ENCODE measurements at places on chromosomes 3 and 15.
A peak's percentile ranks its signal among the peaks of the same experiment; 100 is the strongest.

DNA sequence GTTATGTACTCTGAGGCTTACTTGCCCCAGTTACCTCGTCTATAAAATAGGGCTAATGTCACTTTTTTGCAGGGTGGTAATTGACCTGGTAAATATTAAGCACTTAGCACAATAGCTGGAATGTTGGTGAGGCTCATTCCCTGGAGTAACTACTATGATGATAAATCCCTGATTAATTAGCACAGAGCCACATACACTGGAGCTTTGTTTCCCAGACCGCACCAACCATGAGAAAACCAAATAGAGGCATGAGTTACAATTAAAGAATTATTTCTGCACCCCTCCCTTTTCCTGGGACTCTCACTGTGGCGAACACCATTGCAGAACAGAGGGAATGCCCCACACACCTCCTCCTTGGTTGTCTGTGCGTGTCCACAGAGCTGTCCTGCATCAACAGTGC lies 76.6 kb upstream of the CPOX start:
- DNase-seq: no peak

DNA sequence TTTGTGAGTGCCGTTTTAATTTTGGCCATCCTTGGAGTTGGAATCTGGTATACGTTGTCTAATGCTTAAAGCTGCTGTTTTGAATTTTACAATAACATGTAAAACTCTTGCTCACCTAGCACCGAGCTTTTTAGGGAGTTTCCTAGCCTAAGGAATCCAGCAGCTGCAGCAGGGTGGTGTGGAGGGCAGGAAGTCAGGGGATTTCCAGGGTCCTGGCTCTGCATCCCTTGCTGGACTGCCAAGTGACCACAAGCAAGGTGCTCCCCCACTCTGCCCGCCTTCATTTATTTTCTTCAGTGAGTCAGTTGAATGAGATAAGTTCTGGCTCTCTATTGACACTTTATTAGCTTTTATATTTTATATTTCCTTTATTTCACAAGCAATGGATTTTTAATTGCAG lies 113.7 kb downstream of the ATG7 start:
- DNase-seq: no peak

- DNase-seq: no peak
These were observed 46.1 kb downstream of the AAGAB start for GRCh38 chr15:67208396-67208795.

GRCh38 chr3:14913926-14914778 lies 33.2 kb upstream of the NR2C2 start:
- no peak for DNase-seq

DNA sequence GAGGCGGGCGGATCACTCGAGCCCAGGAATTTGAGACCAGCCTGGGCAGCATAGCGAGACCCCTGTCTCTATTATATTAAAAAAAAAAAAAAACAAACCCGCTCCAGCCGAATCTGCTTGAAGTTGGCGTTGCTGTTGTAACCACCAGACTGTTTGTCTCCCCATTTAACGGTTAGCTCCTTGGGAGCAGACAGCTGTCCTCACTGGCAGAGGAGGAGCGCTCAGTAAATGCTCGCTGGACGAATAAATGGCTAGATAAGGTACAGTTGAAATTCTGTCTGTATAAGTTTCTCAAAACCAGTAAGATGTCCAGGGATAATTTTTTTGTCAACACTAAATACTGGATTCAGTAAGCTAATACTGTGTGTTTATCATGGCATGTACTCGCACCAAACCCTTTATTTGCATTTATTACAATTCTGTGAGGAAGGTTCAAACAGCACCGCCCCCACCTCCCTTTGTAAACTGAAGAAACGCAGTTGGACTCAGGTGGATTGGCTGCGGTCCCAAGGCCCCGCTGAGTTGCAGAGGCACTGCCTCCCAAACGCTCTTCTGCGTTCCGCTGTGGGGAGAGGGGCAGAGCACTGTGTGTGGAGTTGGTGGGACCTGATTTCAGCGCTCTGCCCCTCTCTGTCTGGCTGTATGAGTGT lies 1.1 kb downstream of the RCCD1 start:
- peak; percentile 70 for DNase-seq

GRCh38 chr3:64164349-64164748 lies 60.9 kb downstream of the PRICKLE2 start:
- no peak for DNase-seq

- no peak for DNase-seq
These were observed 57.9 kb downstream of the EPHB1 start for GRCh38 chr3:134852893-134853351.

DNA sequence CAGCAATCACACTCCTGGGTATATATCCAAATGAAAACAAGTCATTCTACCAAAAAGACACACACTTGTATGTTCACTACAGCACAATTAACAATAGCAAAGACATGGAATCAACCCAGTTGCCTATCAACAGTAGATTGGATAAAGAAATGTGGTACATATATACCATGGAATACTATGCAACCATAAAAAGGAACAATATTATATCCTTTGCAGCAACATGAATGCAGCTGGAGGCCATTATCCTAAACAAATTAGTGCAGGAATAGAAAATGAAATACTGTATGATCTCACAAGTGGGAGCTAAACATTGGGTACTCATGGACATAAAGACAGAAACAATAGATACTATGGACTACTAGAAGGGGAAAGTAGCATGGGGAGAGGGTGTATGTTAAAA lies 224.7 kb downstream of the CLSTN2 start:
- DNase-seq: no peak

DNA sequence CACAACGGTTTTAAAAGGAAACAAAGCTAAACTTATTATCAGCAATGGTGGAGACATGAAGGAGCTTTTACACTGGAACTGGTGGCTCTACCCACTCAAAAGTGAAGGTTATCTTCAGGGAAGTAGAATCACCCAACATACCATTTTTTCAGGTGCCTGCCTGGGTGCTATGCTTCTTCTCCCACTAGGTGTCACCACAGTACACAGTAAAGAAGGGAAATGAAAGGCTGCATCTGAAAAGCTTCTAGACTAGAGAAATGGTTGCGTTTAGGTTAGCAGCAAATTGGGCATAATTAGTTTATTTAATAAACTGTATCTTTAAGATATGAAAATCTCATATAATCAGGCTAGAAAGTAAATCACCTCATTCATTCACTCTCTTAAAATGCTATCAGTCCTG lies 47.0 kb upstream of the SELENOK start:
- peak; percentile 56 for DNase-seq

GRCh38 chr15:62818691-62819090 lies 223.9 kb upstream of the TPM1 start:
- DNase-seq: no peak

- no peak for DNase-seq
These were observed 208.5 kb downstream of the LPP start for GRCh38 chr3:188362405-188362831.

GRCh38 chr3:184481984-184482671 lies 79.5 kb upstream of the EPHB3 start:
- no peak for DNase-seq

- no peak for DNase-seq
These were observed 133.1 kb downstream of the GADL1 start for GRCh38 chr3:30761374-30761773.

- peak; percentile 30 for DNase-seq
These were observed 13.3 kb upstream of the SRPRB start for GRCh38 chr3:133792171-133792763.

GRCh38 chr3:160331127-160331937 lies 67.7 kb downstream of the IFT80 start:
- DNase-seq: no peak

- peak; percentile 91 for DNase-seq
These were observed 109.1 kb upstream of the LRIG1 start for GRCh38 chr3:66609660-66610561.

DNA sequence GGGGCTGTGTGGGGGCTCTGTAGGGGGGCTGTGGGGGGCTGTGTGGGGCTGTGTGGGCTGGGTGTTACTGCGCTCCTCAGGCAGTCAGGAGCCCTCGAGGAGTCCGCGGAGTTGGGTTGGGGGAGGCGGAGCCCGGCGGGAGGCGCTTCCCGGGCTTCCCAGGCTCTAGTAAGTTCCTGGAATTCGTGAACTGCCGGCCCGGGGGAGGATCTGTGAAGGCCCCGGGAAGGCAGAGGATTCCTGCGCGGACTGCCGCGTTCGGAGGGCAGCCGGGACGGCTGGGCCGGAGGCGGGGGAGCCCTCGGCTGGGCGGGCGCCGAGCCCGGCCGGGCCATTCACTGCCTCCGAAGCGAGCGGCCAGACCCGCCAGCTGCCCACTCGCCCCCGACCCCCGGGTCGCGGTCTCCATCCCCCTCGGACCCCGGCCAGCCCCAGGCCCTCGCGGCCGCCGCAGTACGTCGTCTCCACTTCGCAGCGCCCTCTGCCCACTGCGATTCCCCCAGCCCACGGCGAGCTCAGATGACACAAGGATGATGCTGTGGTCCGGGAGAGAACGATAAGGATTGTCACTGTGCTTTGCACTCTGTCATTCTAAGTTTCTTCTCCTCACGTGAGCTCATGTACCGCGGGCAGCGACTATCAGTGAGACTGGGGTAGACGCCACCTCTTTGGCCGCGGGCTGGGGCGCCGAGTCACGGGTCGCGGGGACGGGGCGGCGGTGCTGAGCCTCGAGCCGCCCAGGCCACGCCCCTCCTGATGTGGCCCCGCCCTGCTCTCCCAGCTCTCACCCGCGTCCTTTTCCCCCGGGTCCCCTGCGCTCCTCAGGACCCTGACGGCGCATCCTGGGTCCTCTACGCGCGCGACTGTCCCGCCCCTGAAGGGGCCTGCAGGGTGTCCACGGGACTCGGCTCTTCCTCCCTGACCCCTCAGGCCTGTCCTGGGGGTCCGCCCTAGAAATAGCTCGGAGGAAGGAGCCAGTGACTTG lies 65.3 kb downstream of the KLF13 start:
- DNase-seq: peak; percentile 31

DNA sequence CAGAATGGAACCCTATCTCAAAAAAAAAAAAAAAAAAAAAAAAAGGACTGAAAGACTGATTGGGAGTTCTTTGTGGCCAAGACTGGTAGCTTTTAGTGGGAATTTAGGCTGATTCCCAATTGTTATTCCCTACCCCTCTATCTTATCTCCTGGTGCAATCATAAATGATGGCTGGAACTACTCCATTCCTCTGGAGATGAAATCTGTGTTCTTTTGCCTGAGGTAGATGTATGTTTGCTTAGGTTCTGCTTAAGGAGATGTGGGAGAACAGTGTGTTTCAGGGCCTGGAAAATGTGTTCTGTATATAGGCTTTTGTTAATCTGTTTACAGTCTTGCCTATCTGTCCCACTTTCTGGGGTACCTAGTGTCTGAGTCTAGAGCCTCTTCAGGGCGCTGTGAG lies 19.5 kb downstream of the UBE2Q2 start:
- no peak for DNase-seq

- peak; percentile 50 for DNase-seq
These were observed 150.8 kb downstream of the PDZRN3 start for GRCh38 chr3:73473898-73474416.

GRCh38 chr3:10632741-10633140 lies 127.4 kb upstream of the ATP2B2 start:
- DNase-seq: no peak

DNA sequence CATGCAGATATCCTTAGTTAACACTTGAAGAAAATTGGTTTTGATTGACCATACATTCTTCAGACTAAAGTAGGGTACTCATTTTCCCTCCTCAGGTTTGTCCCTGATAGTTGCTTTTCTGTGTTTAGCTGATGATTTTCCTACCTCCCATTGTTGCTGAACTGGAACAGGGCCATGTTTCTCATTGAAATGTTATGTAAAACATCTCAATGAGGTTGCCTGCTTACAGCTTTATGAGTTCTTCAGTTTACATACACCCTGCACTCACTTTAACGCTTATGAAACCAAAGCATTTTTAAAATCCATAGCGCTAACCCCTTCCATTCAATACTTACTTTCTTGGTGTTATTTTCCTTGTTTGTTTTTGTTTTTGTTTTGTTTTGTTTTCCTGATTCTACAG lies 61.9 kb downstream of the HMG20A start:
- no peak for DNase-seq

DNA sequence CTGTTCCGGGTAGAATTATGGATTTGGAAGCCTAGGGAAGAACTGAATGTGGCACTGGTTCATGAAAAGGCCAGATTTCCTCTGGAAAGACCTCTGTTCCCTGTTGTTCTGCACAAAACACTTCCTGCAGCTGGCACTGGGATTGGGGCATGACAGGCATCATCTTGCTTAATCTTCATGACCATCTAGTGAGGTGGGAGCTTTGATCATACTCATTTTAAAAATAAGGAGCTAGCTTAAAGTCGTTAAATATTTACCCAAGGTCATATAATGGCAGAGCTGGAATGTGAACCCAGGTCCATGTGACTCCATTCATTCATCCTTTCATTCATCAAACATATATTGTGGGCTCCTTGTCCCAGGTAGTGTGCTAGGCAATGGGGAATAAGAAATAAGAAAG lies 40.4 kb downstream of the EBLN2 start:
- DNase-seq: no peak

DNA sequence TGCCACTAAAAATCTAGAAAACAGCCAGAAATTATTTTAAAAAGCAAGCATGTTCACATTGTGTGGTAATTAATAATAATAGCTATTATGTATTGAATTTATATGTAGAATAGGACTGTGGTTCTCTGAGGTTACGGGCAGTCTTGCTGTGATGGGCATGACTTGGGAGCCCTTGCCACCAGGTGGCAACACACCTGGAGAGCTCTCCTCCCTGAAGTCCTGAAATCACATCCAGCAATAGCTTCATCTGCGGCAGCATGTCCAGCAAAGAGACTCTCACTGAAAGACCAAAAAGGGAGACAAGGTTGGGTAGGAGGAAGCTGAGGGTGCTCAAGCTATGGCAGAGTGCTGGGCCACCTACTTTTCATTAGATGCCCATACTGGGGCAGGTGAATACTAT lies 206.8 kb upstream of the IL12A start:
- DNase-seq: no peak

GRCh38 chr15:34437687-34438086 lies at the start of gene GOLGA8A:
Gene GOLGA8A, minus strand, starts transcription at chr15:34437808. Its CDS starts 48,117 bp downstream, at chr15:34389691.
- peak; percentile 93 for DNase-seq

GRCh38 chr3:55511895-55512570 lies 24.9 kb upstream of the WNT5A start:
- DNase-seq: no peak

GRCh38 chr15:66433726-66434125 lies 47.0 kb downstream of the MAP2K1 start:
- DNase-seq: no peak

DNA sequence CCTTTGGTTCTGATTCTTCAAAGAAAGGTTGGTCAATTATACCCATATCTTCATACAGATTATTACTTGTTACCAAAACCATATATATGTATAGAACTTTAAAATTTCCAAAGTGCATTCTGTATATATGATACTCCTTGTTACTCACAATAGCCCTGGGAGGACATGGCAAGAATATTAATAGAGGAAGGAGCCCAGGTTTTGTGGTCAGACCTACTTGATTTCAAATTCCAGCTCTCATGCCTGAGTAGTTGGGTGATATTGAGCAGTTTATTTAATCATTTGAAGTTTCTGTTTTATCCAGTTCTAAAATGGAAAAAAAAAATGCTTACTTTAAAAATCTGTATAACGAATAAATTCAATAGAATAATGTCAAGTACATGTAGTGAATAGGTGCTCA lies 2.5 kb downstream of the IL1RAP start:
- no peak for DNase-seq

DNA sequence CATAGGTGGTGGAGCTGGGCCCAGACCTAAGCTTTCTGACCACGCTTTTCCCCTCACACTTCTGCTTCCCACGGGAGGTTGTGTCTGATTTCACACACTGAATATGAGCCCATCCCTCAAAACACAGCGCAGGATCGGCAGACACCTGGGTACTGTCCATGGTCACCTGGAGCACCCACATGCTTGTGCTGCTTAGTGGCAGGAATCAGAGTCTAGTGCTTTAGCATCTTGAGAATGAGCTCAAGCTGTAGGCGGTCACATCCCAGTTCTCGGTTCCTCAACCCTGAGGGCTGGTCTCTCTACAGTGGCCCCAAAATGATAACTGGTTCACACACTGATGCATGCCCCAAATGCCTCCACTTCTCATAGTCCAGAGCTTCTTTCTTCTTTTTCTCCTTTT lies 111.0 kb downstream of the SEMA5B start:
- no peak for DNase-seq

Measured in NCI-H2081 (cell line).